ENCODE measurements at places on chromosomes 5 and 9.

DNA sequence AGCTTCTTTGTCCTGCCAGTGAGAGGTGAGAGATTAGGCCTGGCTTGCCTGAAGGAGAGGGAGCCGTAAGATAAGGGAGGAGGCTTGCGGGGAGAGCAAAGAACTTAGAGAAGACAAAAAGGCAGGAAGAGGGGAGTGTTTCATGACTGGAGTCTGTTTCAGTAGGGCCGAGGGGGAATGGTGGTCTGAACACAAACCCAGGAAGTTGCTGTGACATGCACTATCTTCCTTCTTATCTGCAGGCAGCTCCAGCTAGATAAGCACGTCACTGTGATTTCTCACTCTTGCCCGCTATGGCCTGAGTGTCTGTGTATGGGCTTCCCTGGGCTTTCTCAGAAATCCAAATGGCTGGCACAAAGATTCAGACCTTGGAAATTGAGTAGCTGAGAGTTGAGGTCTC is 307.5 kb upstream of the CLINT1 start:
- no peak for DNase-seq

DNA sequence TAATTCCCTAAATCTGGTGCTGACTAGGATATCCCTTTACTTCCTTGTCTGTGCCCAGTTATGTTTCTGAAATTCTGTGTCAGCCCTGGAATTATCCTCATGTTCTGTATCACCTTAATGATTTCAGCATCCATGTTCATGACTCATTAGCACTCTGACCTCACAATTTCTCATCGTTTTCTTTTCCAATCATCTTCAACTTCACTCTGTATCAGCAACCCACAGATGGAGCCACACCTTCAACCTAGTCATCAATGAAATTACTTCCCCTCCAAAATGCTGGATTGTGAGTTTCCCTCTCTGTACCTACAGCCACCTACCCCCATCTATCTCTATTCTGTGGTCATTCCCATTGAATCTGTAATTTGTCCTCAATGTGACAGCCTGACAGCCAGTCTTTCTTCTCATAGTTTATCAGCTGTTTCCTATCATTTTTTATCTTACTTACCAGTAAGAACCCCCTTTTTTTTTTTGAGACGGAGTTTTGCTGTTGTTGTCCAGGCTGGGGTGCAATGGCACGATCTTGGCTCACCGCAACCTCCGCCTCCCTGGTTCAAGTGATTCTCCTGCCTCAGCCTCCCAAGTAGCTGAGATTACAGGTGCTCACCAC is 3.1 kb upstream of the IL6ST start:
- peak; percentile 30 for DNase-seq

DNA sequence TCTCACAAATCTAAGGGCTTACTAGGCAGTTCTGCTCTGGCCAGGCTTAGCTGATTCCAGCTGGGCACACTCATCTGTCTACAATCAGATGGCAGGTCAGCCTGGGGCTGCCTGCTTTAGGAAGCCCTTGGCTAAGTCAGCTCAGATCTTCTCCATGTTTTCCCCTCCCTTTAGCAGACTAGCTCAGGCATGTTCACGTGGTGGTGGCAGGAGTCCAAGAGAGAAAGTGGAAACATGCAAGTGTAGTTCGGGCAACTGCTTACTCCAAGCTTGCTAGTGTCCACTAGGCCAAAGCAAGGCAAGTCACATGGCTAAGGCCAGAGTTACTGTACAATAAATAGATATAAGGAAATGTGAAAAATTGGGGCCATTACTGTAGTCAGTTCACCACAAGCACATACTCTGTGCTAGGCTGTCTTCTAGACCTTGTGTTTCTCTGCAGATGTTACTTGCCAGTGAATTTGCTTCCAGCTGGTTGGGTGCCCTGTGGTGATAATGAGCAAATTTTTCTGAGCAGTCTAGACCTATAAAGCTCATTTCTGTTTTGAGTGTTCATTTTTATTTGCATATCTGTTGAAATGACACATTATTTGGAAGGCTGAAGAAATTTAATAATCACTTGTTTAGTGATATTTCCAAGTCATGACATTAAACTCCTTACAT is 38.3 kb downstream of the RECK start:
- peak; percentile 73 for DNase-seq

GRCh38 chr5:10288592-10289219 is 19.0 kb downstream of the CMBL start:
- DNase-seq = no peak

DNA sequence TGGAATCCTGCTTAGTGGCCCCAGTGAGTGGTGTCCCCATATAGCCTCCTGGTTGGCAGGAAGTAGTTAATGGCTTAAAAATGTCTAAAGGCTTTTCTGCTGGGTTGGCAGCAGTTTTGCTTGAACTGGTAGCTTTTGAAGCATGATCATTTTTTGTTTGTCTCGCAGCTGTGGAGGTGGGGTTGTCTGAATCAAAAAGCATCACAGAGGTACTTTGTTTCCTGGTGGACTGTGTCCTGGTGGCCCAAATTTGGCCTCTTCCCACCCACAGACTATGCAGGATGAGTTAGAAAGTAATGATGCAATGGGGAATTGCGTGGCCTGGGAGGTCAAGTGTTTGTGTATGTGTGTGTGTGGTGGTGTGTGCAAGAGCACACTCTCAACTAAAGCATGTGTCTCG is 322.7 kb downstream of the ARHGEF28 start:
- no peak for DNase-seq

- peak; percentile 42 for DNase-seq
These were observed 70.6 kb downstream of the C9orf50 start for GRCh38 chr9:129550199-129550839.
